ENCODE measurements at places on chromosomes 11 and 22.

- no peak for DNase-seq
These were observed 115.9 kb upstream of the GRK3 start for GRCh38 chr22:25448435-25449051.

DNA sequence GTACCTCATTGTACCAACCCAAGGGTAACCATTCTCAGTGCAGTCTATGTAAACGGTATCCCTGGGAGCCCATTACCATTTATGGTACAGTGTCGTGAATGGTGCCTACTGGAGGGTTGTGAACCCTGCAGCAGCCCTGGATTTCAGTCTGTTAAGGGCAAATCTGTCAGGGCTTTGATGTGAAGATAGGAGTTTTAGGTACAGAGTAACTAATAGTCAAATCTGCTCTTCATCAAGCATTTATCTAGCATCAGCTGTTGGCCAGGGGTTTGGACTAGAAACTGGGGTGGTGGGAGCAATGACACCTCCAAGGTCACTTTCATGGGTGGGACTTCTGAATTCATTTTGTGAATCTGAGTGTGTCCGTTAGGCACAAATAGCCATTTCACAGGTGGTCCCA lies 50.6 kb upstream of the RFPL3 start:
- DNase-seq = no peak

GRCh38 chr11:96075532-96075959 lies 151.6 kb upstream of the MTMR2 start:
- no peak for DNase-seq

GRCh38 chr11:125123947-125124617 lies 12.7 kb upstream of the TMEM218 start:
- DNase-seq = peak; percentile 81

GRCh38 chr22:24459911-24460310 lies 32.5 kb downstream of the ADORA2A start:
- no peak for DNase-seq

- DNase-seq = no peak
These were observed 2.5 kb upstream of the RASGRP2 start for GRCh38 chr11:64746486-64746885.

DNA sequence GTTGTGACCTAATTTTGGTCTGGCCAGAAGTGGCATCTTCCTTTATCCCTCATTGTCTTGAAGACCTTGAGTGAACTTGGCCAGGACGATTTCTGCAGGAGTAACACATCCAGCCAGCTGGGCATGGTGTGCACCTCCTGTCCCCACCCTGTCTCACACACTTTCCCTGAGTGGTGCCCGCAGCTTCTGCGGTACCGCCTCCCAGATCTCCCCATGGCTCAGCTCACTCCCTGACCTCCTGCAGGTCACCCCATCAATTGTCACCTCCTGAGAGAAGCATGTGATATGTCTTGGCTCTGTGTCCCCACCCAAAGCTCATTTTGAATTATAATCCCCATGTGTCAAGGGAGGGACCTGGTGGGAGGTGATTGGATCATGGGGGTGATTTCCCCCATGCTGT lies 50.2 kb upstream of the TP53I11 start:
- no peak for DNase-seq

DNA sequence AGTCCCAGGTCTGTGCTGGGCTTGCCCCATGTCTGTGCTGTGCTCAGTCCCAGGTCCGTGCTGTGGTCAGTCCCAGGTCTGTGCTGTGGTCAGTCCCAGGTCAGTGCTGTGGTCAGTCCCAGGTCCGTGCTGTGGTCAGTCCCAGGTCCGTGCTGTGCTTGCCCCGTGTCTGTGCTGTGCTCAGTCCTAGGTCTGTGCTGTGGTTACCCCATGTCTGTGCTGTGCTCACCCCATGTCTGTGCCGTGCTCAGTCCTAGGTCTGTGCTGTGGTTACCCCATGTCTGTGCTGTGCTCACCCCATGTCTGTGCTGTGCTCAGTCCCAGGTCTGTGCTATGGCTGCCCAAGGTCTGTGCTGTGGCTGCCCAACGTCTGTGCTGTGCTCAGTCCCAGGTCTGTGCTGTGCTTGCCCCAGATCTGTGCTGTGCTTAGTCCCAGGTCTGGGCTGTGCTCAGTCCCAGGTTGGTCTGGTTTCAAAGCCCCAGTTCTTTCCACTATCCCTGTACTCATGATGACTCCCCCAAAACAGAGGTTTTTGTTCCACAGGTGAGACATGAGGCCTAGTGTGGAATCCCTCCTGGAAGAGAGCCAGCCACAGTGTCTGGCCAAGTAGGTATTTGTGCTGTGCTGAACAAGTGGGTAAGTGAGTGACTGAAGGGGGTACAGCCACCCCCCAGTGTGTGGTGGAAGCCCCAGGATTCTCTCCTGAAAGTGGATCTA lies 34.8 kb downstream of the IRAG1 start:
- no peak for DNase-seq

GRCh38 chr11:66886671-66887221 lies 29.9 kb downstream of the LRFN4 start:
- peak; percentile 44 for DNase-seq

DNA sequence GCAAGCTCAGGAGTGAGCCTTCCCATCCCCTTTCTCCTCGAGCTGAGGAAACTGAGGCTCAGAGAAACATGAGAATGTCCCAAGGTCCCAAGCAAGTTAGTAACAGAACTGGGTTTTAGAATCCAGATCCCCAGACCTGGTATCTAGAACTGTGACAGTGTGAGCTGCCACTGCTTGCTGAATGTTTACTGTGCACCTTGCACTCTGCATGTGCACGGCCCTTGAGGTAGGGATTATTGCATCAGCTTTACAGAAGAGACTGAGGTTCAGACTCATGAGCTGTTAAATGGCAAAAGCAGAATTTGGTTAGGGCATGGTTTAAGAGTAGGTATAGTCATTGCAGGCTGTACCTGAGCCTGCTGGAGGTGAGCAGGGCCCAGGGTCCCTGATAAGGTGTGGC lies 3.8 kb upstream of the MPPED1 start:
- no peak for DNase-seq

DNA sequence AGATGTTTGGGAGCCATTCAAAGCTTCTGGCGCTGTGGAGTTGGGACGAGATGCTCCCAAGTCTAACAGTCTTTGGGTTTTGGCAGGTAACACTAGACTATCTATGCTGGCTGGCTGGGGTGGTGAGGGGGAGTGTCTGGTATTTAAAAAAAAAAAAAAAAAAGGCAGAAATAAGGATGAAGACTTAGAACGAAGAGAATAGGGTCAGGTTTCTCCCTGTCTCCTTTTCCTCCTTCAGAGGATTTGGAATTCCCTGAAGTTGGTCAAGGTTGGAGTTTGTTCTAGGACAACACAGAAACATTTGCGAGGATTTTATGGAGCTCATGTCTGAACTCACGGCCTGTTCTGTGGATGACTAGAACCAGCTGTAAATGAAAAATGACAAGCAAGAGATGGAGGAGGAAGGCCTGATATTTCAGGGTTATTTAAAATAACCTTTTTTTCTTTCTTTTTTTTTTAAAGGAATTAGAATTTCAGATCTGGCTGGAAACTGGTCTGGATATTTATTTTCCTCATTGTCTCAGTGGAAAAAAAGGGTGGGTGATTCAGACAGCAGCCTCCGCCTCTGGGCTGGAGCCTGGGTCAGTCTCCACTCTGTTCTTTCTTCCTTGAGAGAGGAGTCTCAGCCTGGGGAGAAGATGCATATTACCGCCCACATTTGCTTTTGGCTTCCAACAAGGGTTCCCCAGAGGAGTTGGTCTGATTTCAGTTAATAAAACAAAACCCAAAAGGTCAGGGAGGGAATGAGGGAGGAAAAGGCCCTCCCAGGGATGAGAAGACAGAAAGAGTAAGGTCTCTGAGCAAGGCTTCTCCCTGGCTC lies 80.1 kb downstream of the USP35 start:
- no peak for DNase-seq

GRCh38 chr11:62706850-62707247 lies 375 bp downstream of the BSCL2 start:
- no peak for DNase-seq

DNA sequence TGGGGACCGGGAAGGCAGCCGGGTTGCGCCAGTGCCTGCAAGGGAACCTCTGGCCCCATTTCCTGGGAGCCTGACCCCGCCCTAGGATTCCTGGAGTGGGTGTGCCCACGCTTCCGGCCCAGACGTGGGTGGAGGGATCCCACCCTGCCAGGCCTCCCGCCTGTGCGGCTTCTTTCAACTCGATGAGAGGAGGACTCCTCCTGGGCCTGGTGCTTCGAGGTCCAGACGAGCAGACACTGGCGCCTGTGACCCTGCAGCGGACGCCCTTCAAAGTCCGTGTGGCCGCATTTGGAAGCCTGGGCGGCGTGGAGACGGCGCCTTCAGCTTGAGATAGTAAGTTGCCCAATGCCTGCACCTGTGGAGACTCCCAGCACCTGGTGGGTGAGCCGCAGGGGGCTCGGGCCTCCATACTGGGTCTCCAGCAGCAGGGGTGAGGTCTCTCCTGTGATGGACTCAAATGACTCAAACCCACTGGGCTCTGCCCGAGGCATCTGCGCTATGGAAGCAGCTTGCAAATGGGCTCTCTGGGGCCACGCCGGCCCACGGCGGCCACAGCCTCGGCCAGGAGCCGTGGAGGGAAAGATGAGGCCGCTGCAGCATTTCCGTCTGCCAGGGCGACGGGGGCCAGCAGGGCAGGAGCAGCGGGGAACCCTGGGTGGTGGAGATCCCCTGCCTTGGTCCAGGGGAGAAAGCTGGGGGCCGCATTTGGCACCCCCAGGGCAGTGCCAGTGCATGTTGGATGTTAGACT lies 64.3 kb upstream of the PPARA start:
- peak; percentile 88 for DNase-seq

GRCh38 chr11:128476729-128477128 lies 110.6 kb downstream of the ETS1 start:
- no peak for DNase-seq

Data from upper lobe of left lung (tissue), 6 donors.